ENCODE measurements at places on chromosomes 7 and 10. TPM values are rescaled to one million over a fixed set of nuclear protein-coding genes. Genes with fewer than 3 reads are reported as not detected.

The ZNF783 gene
- 4.1 TPM for total RNA-seq

The GRM3 gene
- not detected for total RNA-seq

The SYT15 gene
- total RNA-seq = under 0.01 TPM

The ANXA8L1 gene
- total RNA-seq = not detected

The PLXDC2 gene
- total RNA-seq = 0.24 TPM

The MCM10 gene
- total RNA-seq = 20.7 TPM

The TMEM248 gene
- total RNA-seq = 120 TPM

The LRIT1 gene
- not detected for total RNA-seq

The CDH23 gene
- not detected for total RNA-seq

The CFAP69 gene
- 2.1 TPM for total RNA-seq

The C1QL3 gene
- not detected for total RNA-seq

The TAC1 gene
- total RNA-seq = 26.2 TPM

The NKX1-2 gene
- total RNA-seq = not detected

- no peak for DNase-seq
Observed at GRCh38 chr7:77216181-77216845, 16.7 kb upstream of the FGL2 start.

- DNase-seq = no peak
Observed at GRCh38 chr7:136869001-136869961, 829 bp downstream of the CHRM2 start.

- peak; percentile 84 for DNase-seq
Observed at GRCh38 chr10:2145926-2146478, 408.7 kb upstream of the ADARB2 start.

DNA sequence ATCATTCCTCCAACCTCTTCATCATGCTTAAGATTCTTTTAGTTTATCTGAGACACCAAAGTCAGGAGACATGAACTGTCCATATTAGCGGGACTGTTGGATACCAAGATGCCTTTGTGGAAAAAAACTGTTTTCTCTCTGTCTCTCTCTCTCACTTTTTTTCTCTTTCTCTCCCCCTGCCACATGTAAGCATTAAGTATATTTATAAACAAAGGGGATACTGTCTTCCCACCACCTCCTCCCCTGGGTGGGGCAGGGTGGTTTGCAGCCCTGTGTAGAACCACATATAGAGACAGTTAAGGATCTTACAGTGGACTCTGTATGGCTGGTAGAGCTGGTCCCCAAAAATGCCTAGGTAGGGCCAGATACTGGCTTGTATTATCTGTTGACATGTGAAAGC, 101.3 kb downstream of the GLI3 start:
- DNase-seq = peak; percentile 18

DNA sequence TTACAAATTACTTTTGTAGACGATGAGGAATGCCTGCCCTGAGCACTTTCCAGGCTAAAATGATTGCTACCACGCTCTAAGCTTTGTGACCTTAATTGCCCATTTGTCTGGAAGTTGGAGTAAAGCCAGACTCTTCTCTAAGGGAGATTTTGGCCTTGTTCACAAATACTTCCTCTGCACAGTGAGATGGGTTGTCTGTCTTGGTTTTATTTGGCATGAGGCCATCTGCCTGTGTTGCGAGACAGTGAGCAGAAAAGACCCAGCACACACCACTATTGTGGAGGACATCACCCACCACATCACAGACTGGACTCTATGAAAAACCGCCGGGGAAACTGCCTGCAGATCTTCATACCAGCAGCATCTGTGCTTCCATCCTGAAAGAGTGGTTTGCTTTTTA, 138.4 kb downstream of the BICC1 start:
- peak; percentile 98 for DNase-seq

- peak; percentile 59 for DNase-seq
Observed at GRCh38 chr10:93813507-93814465, 56.0 kb downstream of the LGI1 start.

DNA sequence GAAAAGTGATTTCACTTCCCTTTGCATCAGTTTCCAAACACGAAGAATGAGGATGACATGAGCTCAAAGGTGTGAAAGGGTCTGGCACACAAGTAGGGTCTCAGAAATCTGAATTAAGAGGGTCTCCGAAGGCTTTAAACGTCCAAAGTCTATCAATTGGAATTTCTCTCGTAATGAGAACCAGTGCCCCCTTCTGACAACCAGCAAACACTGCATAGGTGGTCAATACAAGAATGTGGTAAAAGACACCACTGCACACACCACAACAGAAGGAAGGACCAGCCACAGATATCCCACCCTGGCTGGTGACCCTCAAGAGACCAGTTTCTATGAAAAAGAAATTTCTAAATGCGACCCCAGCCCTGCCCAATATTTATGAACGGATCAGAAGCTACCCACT, 78.1 kb downstream of the CALN1 start:
- DNase-seq = no peak

DNA sequence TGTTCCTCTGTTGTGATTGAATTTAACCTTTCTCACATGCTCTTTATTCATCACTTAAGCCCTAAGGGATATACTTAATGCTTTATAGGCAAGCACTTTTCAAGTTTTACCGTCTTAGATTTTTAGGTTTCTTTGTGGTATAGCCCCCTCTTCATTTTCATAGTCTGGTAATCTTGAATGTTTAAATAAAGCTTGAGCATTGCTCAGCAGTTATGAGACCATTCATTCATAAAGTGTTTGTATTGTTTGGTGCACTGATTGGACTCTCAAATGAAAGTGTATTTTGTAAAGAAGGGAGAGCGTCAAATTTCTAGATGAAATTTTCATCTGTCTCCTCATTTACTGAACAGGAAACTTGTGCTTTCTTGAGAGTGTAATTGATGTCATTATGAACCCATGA, 25.2 kb downstream of the TASOR2 start:
- DNase-seq = peak; percentile 14
